ENCODE measurements at places on chromosomes 6 and 20. TPM values are rescaled to one million over a fixed set of nuclear protein-coding genes. Genes with fewer than 3 reads are reported as not detected.

DNA sequence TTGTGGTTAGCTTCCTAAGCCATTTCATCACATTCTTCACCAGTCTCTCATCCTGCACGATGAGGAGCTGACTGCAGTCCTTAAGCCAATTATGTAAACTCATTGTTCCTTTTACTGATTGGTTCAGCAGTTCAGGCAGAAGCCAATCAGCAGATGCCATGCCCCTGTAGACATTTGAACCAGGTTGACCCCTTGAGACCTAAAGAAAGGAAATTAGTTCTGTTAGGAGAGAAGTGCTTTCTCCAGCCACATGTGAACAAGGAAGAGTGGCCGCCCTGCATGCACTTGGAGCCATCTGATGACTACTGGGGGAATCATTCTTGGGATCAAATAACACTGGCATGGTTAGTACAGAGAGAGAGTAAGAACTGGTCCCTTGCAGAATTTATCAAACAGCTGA is 535.2 kb upstream of the ID4 start:
- no peak for DNase-seq

- DNase-seq = no peak
These were observed 82.2 kb downstream of the MAN1A1 start for GRCh38 chr6:119267126-119267905.

GRCh38 chr6:14981960-14982359 is 263.9 kb upstream of the JARID2 start:
- no peak for DNase-seq

DNA sequence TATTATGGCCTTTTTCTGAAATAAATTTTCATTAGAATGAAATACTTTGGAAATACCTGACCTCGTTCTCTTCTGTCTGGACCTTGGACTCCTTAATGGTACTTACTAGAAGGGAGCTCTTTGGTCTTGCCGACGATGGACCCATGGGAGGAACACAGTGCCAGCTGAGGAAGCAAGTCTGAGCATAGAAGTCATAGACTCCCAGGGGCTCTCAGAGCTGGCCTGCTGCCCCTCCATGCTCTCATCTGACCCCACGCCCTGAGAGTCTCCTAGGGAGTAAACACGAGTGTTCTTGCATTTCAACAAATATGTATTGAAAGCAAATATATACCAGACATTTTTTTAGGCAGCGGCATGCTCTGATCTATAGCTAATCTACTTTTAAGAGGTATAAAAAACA is 87.8 kb downstream of the PLEKHG1 start:
- no peak for DNase-seq

DNA sequence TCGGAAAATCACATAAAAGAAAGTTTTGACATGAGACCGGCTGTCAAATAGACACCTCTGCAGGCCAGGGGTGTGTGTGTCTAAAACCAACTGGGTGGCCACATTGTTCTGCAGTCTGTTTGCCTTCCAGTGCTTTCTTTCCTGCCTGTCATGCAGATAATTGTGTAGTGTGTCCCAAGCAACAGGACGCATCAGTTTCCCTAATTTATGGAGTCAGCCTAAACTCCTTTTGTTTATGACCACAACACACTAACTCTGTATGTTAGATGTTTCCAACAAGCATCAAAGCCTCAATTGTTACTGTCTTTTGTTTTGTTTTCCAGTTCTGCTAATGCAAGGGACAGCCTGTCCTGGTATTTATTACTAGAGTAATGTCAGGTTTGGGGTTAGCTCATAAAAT is 205.7 kb downstream of the ATXN1 start:
- DNase-seq = no peak

The RNF39 gene
- total RNA-seq = not detected

Measured in activated CD4-positive, alpha-beta T cell treated with anti-CD3 and anti-CD28 coated beads for 36 hours (primary cell).